Lung (tissue), 17 donors: ENCODE measurements at places on chromosomes 3 and 15.

DNA sequence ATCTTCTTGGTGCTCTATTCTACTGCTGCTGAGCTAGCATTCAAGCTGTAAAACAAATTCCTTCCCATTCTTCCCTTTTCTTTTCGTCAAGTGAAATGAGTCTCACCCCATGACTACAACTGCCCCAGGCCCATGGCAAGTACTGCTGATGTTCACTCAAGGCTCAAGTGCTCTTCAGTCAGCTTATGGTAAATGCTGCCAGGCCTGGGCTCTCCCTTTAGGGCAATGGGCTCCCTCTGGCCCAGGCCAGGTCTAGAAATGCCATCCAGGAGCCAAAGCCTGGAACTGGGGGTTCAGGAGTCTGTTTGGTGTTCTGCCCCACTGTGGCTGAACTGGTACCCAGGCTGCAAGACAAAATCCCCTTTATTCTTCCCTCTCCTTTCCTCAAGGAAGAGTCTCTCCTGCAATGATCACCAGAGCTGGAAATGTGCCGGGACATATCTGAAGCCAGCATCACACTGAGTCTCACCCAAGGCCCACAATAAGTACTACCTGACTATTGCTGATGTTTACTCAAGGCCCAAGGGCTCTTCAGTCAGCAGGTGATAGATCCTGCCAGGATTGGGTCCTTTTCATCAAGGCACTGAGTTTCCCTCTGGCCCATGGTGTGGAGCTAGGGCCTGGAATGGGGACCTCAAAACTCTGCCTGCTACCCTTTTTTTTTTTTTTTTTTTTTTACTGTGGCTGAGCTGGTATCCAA lies 205.0 kb upstream of the STAC start:
- DNase-seq, result peak; percentile 23

- no peak for DNase-seq
Measured at GRCh38 chr15:48939648-48940047, 24.1 kb downstream of the SHC4 start.

DNA sequence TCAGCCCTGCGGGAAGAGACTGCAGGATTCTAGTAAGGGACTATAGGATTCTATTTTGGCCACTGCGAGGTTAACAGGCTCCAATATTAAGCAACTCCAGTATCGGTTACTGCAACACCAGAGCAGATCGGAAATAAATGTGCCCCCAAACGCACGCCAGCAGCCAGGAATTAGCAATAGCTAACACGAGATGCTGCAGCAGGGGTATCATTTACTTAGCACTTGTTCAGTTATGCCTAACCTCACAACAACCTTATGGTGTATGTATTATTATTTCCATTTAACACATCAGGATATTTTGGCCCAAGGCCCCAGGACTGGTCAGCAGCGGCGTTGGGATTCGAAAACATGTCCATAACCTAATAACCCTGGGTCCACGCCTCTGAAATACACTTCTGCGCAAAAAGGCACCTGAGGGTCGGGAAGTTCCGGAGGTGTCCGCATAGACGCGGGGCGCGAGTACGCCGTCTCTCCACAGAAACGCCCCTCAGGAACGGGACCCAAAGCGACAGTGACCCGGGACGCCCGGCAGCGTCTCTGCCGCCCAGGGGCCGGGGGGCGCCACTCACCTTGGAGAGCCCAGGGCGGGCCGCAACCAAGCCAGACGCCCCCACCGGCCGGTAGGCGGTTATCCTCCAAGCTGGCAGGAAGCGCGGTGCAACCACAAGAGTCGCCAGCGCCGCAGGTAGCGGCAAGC lies 681 bp downstream of the PIK3CB start:
- DNase-seq, result peak; percentile 49

- DNase-seq, result peak; percentile 23
Measured at GRCh38 chr3:72690629-72691028, 157.6 kb downstream of the SHQ1 start.

DNA sequence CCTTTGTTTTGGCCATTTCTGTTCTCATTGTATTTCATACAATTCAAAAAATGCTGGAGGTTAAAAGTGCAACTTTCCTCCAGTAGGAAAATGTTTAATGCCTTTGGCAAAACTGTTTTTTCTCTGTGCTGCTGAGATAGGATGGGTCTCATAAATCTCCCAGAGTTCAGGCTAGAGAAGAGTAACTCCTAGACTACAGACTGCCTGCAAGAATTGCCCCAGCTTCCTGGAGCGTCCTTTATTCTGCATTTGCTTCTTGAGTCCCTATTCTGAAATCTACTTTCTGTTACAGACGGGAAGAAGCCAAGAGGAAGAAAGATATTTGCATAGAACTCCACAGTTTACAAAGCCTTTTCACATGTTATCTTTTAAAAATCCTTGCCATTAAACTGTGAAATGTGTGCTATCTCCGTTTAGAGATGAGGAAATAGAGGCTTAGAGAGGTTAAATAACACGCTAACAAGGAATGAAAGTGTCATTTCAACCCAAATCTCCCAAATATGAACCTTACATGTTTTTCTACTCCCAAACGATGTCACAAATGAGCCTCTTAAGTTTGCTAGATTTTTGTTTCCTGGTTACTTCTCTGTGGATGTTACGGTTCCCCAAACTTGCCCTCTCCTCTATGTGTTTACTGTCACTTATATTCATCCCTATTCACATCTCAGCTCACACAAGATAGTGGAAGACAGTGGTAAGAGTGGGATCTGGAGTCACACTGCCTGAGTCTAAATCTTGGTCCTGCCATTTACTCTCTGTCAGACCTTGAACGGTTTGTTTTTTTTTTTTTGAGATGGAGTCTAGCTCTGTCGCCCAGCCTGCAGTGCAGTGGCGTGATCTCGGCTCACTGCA lies 17.4 kb downstream of the NANOGP8 start:
- no peak for DNase-seq

DNA sequence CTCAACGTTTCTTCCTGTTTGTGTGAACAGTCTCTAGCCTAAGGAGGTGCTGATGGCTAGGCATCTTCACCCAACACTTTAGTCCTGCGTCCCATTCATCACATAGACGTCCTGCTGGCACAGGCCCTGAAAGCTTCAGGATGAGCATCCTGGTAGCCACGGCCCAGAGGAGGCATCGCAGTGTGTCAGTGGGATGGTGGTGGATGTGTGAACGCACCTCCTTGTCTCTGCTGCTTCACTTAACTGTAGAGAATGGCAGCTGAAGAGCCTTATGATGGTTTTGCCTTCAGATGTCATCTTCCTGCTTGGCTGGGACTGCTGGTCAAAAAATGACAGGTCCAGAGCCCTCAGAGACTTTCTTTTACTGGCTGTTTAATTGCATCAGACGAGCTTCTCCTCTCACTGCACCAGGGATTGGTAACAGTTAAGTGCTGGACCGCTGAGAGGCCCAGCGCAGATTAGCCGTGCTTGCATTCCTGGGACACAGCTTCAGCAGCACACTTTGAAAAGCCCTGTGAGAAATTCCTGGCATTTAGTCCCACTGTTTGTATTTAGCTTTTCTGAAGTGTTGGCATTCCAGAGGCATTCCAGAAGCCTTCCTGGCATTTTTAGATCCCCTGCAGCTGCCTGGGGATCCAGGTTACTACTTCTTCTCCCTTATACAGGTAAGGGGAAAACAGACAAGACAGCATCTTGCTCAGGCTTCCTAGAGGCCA lies 132.4 kb upstream of the PLXNA1 start:
- peak; percentile 76 for DNase-seq

- DNase-seq, result no peak
Measured at GRCh38 chr15:77784361-77785292, 151.9 kb upstream of the LINGO1 start.

DNA sequence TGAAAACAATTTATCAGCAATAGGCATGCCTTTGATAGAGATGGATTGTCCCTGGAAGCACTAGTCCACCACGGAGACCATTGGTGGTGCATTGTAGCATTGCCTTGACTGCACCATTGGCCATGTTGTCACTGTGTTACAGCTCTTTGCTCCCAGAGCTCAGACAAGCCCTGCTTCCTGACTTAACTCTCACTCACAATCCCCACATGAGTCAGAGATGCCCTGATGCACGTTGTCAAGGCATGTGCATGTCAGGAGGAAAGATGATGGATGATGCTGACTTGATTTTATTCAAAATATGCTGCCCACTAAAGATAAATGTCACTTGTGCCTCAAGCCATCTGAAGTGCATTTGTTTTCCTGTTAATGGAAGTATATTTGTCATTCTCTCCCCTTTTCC lies 266.1 kb downstream of the ARRDC4 start:
- DNase-seq, result no peak

DNA sequence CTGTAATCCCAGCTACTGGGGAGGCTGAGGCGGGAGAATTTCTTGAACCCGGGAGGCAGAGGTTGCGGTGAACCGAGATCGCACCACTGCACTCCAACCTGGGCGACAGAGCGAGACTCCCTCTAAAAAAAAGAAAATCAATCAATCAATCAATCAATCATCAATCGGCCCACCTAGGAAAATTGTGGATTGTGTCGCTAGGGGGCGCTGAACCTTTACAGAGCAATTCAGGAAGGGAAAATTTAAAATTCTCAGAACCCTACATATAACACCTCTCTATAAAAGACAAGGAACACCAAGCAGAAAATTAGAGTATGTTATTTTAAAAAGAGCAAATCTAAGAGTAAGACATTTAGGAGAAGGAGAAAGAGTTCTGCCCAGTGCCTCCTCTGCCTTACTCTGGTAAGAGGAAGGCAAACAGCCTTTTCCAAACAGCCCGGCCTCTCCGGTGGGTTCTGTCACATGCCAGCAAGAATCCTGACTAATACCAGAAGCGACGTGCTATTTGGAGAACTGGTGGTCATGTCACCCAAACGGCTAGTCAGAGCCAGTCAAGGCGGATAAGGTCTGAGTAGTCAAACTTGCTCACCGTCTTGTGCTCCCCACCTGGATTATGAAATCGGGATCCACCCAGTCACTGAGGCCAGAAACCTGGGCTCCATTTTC lies 22.3 kb upstream of the SMCO1 start:
- DNase-seq, result peak; percentile 35

DNA sequence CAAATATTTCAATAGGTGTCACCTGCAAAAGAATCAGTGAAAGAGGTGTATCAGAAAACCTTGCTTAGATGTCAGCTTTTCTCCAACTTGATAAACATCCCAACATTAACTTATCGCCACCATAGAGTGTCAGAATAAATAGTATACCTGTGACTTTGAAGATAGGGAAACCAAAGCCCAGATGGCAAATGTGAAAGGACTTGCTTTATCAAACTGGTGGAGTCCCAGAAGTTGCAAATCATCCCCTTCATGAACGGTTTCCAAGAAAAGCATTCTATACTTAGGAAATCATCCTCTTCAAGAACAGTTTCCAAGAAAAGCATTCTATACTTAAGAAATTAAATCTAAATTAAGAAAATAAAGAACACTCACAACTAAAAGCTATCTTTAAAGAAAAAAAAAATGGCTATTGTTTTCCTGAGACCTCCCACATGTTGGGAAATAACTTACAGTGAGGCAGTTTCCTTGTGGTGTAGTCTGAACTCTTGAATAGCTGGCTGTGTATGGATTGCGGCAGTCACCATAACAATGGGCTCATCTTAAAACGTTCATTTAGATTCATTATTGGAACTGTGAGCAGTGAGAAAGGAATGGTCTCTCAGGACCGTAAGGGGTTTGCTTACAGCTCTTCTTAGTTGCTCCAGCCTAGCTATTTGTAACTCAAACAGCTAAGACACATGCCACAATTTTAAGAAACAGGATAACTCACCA lies 56.5 kb downstream of the GHSR start:
- DNase-seq, result peak; percentile 28

DNA sequence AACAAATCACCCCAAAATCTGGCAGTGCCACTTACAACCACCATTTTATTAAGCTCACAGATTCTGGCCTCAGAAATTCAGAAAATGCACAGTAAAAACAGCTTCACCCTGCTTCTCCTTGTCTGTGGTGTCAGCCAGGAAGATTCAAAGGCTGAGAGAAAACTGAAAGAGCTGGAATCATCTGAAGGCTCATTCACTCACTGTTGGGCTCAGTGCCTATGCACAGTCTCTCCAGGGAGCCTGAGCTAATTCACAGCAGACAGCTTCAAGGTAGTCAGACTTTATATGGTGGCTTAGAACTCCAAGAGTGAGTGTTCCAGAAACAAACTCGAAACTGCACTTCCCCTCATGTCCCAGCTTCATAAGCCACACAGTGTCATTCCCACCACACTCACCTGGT lies 16.5 kb upstream of the PLOD2 start:
- DNase-seq, result no peak

DNA sequence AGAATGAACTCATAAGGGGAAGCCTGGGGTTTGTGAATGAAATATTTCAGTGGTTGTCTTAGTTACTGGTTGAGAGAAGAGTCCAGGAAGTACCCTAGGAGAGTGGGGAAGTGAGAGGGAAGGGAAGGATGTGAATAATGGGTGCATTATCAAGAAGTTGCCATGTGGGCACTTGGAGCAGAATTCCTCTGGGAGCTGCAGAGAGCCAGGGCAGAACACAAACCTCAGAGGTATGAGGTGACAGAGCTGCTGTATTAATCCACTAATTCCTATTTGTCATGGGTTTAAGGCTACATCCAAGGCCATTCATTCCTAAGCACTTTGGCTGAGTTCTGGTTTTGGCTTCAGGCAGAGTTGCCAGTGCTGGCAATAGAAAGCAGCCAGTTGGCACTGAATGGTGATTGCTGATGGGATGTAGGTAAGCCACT lies 29.0 kb downstream of the NDUFB4 start:
- DNase-seq, result no peak

DNA sequence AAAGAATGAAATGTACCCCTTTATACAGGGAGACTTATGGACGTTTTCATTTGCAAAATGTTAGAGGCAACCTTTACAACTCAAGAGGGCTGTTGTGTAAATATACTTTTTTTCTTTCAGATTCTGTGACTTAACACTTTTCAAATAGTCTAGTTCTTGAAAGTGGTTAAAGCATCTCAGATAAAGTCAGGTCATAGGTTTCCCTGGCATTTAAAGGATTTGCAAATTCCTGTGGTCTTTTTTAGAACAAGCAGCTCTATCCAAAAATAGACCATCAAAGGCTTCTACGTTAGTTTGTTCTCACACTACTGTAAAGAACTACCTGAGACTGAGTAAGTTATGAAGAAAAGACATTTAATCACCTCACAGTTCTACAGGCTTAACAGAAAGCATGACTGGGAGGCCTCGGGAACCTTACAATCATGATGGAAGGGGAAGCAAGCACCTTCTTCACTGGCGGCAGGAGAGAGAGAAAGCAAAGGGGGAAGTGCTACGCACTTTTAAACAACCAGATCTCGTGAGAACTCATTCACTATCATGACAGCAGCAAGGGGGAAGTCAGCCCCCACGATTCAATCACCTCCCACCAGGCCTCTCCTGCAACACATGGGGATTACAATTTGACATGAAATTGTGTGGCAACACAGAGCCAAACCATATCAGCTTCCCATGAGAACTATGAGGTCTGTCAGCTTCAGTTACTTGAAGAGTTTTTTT lies 23.3 kb upstream of the GABRR3 start:
- peak; percentile 63 for DNase-seq

GRCh38 chr15:47767035-47767434 lies 49.7 kb downstream of the SEMA6D start:
- peak; percentile 52 for DNase-seq

DNA sequence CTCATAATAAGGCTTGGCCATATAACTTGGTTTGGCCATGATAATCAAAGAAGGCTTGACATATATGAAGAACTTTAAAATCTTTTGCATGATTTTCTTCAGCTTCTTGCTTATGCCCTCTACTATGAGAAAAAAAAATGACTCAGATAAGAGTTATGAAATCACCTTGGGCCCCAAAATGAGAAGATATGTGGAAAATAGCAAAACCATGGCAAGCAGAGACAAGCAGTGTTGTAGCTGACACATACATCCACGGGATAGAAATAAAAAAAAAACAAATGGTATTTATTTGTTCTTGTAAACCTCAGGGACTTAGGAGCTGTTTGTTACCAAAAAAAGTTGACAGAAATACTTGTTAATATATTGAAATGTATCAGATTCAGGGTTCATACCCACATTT lies 614.8 kb upstream of the BCHE start:
- DNase-seq, result no peak

GRCh38 chr3:12984023-12984823 lies 89.0 kb downstream of the IQSEC1 start:
- DNase-seq, result peak; percentile 81
